ENCODE measurements at places on chromosomes 5 and 9.

DNA sequence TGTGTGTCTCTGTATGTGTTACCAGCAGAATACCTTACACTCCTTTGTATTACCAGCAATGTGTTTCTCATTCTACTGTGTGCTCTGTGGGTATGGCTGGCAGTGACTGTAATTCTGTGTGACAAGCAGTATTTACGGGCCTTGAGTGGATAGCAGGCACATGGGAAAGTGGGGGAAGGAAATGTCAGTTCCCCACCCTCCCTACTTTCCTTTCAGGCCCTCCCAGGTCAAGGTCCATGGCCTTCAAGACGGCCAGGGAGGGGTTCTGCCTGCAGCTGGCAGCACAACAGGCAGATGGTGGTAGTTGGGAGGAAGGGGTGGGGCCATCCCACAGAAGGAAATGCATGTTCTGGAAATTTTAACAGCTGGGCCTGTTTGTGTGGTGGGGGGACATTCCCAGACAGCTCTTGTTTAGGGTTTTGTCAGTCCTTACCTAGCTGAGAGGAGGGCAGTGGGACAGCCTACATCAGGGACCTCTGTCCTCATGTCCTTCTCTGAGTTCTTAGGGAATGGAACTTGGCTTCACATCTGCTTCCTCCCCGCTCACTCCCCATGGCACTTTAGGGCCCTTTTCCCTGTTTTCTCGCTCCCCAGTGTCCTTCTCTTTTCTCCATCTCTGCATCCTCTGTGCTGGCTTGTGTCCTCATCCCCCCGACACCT is 14.6 kb upstream of the TNIP1 start:
- peak; percentile 97 for DNase-seq

DNA sequence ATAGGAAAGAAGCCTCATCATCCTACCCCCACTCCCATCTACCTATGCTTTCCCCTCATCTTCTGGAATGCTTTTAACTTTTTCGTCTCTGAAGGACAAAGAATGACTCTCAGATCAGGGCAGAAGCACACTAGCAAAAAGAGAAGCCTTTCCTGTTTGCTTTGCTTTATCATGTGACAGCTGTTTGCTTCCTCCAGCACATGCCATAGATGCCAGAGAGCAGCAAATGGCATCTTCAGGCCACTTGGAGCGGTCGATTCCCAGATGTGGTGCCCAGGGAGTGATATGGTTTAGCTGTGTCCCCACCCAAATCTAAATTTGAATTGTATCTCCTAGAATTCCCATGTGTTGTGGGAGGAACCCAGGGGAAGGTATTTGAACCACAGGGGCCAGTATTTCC is 294.8 kb downstream of the GADD45G start:
- DNase-seq, result no peak

DNA sequence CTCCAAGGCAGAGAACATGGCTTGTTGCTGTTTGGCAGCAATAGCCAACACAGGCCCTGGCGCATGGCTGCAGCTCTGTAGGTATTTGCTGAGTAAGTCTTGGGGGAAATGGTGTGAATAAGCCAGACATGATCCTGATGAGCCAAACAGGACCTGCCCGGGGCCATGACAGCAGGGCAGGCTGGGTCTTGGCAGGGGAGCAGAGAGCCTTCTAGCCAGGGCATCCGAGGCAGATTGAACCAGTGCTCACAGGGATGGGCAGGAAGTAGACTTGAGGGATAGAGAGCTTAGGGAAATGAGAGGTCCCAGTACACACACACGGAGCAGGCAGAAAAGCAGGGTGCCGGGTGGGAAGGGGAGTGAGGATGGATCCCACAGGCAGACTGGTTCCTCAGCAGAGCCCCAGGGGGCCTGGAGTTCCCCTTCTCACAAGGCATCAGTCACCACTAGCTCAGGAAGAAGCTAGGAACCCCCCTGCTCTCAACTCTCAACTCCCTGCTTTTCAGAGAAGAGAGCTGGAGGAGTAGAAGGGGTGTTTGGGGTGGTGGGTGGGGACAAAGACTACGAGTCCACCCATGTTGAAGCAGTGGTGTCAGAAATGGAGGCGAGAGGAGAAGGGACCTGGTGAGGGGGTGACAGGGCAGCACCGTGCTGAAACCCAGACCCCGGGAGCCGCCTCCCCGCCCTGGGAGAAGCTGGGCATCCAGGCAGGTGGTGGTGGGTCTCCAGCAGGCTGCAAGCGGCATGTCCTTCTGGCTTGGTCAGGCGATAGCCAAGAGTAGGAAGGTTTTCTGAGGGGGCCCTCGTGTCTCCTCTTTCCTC is 111.1 kb downstream of the RGS3 start:
- DNase-seq, result peak; percentile 1

- DNase-seq, result no peak
Observed at GRCh38 chr5:119341452-119342349, 14.1 kb upstream of the TNFAIP8 start.

DNA sequence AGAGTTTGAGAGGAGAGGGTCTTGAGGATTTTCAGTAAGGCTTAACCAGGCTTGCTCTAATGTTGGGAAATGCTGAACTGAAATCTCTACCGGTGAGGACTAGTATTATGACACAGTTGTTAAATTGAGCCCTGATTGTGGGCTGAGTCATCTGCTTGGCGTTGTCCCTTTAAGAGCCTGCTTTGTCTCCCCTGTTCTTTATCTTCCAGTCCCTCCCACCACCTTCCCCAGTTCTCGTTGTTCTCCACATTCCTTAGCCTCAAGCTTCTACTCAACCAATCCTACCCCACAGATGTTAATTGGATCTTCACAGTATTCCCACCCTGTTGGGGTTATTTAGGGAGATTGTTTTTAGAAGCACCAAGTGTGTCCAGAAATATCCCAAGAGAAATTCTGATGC is 57.6 kb downstream of the ANKRD55 start:
- no peak for DNase-seq

DNA sequence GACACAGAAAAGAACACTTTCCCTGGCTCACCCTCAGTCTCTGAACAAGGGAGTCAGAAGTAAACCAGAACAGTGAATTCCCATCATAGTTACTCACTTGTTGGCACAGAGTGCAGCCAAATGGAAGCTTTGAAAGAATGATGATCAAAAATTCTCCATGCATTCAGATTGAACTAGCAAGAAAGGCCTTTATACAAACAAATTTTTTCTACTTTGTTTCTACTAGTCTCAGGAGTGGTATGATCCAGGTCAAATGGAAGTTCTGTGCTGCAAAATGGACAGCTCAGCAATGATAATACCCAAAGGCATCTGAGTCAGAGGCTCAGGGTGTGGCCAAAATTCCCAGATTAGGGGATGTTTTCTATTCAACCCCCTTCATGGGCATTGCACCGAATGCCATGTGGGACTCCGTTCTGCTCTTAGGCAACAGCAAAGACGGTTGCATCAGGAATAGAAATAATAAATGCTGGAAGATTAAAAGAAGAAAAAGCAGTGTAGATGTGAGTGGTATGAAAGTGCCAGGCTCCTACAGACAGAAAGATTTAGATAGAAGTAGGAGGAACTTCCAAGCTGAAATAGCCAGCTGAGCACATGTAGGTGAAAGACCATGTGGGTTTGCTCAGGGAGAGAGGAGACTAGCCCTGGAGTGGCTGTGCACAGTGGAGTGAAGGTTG is 24.0 kb upstream of the ASPN start:
- no peak for DNase-seq

DNA sequence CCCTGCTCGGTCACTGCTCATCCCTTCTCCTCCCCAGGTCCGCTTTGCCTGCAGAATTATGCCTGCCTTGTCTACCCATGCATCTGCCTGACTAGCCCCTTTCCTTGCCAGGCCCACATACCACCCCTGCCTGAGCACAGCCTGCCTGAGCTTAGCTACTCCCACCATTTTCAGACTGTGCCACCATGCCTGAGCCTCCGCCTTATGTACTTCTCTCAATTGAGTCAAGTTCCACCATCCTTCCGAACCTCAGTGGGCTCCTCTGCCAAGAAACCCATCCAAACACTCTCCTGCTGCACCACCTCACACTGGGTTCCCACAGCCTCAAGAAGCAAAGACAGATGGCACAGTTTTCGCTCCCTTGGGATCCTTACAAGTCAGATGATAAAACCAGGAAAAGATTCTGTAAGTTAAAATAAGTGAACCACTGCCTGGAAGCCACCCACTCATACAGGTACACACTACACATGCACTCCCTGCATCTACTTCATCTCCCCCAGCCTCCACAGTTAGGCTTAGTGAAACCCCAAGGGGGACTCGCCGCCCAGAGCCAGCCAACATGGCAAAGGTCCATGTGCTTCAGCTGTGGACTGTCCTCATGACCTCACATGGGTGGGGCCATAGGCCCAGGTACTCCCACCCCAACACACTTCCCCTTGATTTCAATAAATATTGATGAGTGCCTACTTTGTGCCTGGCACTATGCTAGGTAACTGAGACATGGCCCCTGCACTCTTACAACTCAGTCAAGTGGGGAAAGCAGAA is 23.1 kb downstream of the P4HA2 start:
- no peak for DNase-seq
